ENCODE measurements at places on chromosomes 1 and 21. TPM values are rescaled to one million over a fixed set of nuclear protein-coding genes. Genes with fewer than 3 reads are reported as not detected.
A peak's percentile ranks its signal among the peaks of the same experiment; 100 is the strongest.

Gene ATAD3C
- 2.9 TPM for total RNA-seq

DNA sequence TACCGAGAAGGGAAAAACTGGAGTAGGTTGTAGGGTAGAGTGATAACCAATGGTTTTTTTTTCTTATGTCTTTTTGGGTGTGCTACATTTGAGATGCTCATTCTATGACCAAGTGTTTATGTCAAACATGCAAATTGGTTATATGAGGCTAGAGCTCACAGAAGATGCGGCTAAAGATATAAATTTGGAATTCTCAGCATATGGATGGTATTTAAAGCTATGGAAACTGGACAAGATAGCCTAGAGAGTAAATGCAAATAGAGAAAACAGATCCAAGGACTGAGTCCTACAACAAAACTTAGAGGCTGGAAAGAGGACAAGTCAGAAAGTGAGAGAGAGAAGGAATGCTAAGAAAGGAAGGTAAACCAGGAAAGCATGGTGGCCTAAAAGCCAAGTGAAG is 7.4 kb downstream of the GDAP2 start:
- no peak for DNase-seq

- no peak for DNase-seq
Observed at GRCh38 chr1:224852901-224853568, 76.4 kb upstream of the DNAH14 start.

- DNase-seq: no peak
Observed at GRCh38 chr1:63557365-63557987, 34.2 kb downstream of the EFCAB7 start.

GRCh38 chr1:113479713-113480676 is 89.7 kb downstream of the MAGI3 start:
- no peak for DNase-seq

GRCh38 chr1:180862305-180862704 is 50.4 kb upstream of the KIAA1614 start:
- DNase-seq: no peak

Gene RAB7B
- 1.5 TPM for total RNA-seq

DNA sequence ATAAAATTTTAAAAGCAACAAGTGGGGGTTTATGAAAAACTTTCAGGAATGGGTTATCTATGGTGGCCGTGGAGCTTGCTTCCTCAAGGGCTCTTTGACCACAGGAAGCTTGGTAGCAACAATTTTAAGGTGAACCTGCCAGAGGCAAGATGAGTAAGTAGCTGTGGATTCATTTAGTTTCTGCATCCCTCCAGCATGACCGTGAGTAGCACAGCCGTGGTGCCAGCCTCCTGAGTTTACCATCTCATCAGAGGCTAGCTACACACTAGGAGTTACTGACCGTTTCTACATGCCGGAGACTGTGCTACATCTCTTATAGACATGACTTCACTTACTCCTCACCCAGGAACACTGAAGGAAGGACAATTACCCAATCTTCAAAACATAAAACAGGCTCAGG is 30.1 kb upstream of the PLEKHG5 start:
- DNase-seq: no peak

DNA sequence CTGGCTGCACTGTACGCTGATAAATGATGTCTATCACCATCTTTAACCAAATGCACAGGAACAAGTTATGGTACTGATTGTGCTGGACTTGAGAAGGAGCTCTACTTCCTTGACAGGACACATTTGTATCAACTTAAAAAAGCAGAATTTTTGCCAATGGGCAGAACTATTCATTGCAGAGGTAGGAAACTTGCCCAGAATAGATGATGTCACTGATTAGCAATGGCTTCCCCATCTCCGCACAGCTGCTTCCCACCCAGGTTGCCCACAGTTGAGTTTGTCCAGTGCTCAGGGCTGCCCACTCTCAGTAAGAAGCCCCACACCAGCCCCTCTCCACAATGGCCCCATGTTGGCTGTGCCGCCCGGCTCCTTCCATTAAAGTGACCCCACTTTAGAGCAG is 33.4 kb downstream of the CAPN2 start:
- no peak for DNase-seq

Gene PTGER3
- total RNA-seq: 0.29 TPM

GRCh38 chr1:11730429-11730891 is 5.5 kb upstream of the AGTRAP start:
- DNase-seq: no peak

- peak; percentile 71 for DNase-seq
Observed at GRCh38 chr1:237041795-237042525, at the start of gene RYR2. Gene RYR2 (plus strand): TSS chr1:237042184. CDS start chr1:237042522, 338 bp downstream.

DNA sequence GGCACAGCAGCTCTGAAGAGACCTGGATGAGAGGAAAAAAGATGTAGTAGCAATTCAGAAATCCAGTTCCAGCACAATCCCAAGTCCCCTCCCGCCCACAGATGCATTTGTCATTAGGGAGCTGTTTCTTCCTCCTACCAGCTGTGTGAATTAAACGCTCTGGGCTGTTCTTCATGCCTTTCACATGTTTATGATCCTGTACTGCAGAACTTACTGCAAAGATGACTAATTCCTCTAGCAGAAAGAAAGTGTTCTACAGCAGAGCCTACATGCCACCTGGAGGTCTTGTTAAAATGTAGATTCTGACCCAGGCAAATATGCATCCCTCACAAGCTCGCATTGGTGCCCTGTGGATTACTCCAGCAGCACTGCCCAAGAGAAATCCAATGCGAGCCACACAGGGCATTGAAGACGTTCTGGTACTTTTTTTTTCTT is 6.5 kb downstream of the ENO1 start:
- DNase-seq: no peak

GRCh38 chr1:247243524-247244137 is 12.2 kb upstream of the VN1R5 start:
- DNase-seq: no peak

Gene DPYD
- 13.3 TPM for total RNA-seq

Gene FYB2
- total RNA-seq: 0.34 TPM

Gene FBLIM1
- 101 TPM for total RNA-seq

Gene LIN28A
- total RNA-seq: not detected

- no peak for DNase-seq
Observed at GRCh38 chr1:11358984-11359383, 86.0 kb downstream of the UBIAD1 start.

GRCh38 chr1:9231648-9232332 is 2.8 kb upstream of the H6PD start:
- DNase-seq: no peak

- DNase-seq: peak; percentile 69
Observed at GRCh38 chr1:201594575-201595245, 55.8 kb downstream of the NAV1 start.

DNA sequence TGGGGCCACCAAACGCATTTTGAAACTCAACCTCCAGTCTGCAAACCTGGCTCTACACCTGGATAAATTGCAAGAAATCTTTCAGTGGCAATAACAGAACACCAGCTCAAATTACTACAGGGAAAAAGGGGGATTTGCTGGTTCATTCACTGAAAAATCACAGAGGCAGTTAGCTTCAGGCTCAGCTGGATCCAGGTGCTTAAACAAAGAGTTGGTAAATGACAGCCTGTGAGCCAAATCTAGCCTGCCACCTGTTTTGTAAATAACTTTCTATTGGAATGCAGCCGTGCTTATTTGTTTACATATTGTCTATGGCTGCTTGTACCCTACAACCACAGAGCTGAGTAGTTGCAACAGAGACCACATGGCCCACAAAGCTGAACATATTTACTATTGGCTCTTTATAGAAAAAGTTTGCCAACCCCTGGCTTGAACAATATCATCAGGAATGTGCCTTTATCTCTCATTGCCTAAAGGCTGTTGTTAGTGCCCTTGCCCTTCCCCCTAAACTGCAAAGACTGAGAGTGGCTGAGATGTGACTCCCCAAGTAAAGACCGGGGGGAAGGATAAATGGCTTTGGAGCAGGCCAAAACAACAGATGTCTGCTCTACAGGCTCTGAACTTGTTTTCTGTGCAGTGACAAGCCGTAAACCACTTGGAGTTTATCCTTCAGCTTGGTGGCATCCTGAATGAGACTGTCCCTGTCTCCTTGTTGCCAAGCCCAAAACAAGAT is 21.5 kb upstream of the PTPRF start:
- no peak for DNase-seq

- no peak for DNase-seq
Observed at GRCh38 chr1:37723072-37723389, 30.7 kb downstream of the CDCA8 start.

DNA sequence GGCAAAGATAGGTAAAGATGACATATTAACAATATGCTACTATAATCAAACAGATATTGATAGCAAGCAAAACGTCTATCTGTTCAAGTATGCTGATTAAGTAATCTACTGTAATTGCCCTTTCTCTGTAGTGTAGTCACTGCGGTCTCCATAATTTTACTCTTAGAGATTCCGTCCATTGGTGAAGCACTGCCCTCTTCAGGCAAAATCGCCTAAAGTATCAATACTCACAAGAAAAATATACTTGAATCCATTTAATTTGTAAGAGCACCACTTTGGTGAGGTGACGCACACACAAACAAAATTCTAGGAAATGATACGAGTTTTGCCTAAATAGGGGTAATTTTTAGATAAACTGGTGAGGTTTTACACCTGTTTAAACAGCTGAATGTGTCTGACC is 434.6 kb upstream of the CHRM3 start:
- DNase-seq: no peak
